ENCODE measurements at places on chromosomes 1 and 21. TPM values are rescaled to one million over a fixed set of nuclear protein-coding genes. Genes with fewer than 3 reads are reported as not detected.

GRCh38 chr1:95176861-95177260, 57.1 kb upstream of the RWDD3 start:
- no peak for DNase-seq

DNA sequence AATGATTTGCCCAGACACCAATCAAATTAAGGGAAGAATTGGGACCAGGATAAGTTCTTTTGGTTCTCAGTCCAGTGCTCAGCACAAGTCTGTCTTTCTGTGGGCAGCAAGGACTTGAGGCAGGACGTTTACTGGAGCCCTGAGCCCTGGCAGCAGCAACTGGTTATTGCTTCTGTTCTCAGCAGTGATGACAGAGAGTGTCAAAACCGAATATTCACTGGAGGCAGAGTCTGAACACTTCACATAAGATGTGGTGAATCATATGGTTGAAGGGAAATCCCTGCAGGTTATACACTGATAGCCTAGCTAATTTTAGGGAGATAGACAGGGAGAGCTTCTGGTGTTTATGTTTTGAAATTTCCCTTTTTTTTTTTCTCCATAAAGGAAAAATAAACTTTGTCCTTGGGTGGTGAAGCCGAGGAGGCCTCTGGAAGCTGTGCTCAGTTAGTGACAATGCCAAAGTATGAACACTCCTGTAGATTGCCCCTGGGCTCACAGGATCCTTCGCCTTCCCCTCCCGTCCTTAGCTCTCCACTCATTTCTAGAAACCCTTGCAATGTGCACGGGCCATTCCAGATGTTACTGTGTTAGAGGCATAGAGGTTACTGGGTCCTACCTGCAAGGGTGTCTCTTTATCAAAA, 26.3 kb upstream of the TSPAN2 start:
- DNase-seq: no peak

DNA sequence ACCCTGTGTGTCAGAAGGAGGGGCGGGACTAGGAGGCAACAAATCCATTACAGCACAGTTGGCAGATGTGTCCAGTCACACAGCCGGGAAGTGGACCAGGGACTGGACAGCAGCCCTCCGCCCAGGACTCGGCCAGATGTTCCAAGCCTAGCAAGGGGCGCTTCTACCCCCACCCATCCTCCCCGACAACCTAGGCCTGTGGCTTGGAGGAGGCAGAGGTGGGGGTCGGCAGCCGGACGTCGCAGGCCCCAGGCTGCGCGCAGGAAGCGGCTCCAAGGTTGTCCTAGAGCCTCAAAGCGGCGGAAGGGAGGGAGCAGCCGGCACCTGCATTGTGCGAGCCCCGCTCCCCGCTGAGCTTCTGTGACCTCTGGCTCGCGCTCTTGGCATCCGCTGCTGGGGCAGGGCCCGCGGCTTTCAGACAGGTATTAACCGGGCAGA, 20.6 kb upstream of the MYCL start:
- no peak for DNase-seq

ADGRL4 gene
- not detected for total RNA-seq

RHD gene
- not detected for total RNA-seq

S100A7A gene
- total RNA-seq: not detected

Data from GM12878 (cell line).